Fibroblast of skin of scalp (primary cell): ENCODE measurements at places on chromosomes 4 and X.

GRCh38 chr4:56261027-56261426 is 126.3 kb downstream of the AASDH start:
- DNase-seq: no peak

DNA sequence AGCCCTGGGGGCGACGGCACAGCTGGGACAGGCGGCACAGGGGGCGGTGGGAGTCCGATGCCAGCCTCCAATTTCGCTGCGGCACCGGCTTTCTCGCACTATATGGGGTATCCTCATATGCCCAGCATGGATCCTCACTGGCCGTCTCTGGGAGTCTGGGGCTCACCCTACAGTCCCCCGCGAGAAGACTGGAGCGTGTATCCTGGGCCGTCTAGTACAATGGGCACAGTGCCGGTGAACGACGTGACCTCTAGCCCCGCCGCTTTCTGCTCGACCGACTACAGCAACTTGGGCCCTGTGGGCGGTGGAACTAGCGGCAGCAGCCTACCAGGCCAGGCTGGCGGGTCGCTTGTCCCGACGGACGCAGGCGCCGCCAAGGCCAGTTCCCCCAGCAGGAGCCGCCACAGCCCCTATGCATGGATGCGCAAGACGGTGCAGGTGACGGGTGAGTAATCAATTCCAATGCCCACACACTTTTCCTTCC is 500 bp downstream of the CDX4 start:
- DNase-seq: no peak

DNA sequence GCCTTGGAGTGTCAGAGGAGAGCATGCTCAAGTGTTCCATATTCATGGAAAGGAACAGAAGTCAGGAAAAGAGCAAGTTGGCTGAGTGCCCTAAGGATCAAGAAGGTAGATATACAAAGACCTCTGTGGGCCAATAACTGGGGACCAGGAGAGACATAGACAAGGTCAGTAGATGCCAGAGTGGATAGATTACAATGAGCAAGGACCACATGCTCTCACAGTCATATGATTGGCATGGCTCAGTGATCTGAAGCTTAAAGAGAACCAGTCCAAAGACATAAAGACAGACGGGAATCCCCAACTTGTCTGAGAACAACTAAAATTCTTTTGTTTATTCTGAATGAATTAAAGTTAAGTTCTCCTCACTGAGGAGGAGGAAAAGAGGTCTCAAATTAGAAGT is 289.7 kb downstream of the HS3ST1 start:
- DNase-seq: no peak

- no peak for DNase-seq
These were observed 24.1 kb downstream of the SH3KBP1 start for GRCh38 chrX:19863212-19863856.

DNA sequence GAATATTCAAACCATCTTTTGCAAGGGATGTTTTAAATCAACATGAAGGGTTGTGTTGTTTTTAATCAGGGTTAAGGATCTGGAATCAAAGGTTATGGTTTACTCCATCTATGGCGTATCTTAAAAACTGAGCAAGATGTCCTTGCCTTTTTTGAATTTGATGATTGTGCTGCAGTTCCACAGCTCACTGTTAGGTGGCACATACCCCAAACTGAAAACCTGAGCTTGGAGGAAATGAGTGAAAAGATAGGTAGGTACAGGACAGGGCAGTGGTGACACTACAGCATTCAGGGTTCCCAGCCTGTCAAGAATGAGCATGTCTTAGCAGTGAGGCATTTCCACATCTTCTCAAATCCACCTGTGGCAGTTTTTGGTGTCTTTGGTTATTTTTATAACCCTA is 13.1 kb upstream of the EOLA1 start:
- peak; percentile 21 for DNase-seq

DNA sequence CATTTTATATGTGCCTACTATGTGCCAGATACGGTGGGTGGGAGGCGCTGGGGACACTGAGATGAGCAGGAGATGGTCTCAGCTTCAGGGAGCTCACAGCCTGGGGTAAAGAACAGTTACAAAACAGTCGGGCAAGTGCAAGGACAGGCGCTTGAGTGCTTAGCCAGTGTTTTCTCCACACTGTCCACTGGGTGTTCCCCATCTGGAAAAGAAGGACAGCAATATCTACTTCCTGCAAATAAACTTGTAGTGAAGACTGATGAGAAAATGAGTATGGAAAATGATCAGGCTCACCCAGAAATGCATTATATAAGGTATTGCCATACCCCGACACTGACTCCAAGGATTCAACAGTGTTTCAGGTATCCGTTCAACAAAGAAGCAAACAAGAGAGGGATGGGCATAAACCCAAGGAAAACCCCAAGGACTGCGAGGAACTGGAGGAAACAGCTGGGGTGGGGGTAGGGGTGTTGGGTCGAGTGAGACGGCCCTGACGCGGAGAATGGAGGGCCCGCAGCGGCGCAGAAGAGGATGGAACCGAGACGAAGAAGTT is 835 bp downstream of the TMEM185A start:
- DNase-seq: peak; percentile 41

- no peak for DNase-seq
These were observed 10.1 kb downstream of the RADX start for GRCh38 chrX:106621836-106622235.

- no peak for DNase-seq
These were observed 85.4 kb downstream of the PHKA2 start for GRCh38 chrX:18898492-18898891.

GRCh38 chrX:51487960-51488267 is 8.5 kb downstream of the NUDT11 start:
- DNase-seq: no peak

DNA sequence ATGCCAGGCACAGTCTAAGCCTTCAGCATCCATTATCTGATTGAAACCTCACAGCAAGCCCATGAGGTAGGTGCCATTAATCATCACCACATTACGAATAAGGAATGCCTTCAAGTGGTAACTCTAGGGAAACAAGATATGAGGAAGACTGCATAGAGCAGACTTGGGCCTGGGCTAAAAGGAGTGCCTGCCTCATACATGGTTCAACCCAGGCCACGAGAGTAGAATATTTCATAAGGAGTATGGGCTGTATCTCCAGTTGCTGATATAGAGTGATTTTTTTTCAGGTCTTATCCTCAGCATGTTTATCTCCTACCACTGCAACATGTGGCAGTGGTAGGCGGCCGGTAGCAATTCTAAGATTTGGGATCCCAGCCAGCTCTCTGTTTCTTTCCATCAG is 51.7 kb downstream of the ATP11C start:
- DNase-seq: peak; percentile 65

DNA sequence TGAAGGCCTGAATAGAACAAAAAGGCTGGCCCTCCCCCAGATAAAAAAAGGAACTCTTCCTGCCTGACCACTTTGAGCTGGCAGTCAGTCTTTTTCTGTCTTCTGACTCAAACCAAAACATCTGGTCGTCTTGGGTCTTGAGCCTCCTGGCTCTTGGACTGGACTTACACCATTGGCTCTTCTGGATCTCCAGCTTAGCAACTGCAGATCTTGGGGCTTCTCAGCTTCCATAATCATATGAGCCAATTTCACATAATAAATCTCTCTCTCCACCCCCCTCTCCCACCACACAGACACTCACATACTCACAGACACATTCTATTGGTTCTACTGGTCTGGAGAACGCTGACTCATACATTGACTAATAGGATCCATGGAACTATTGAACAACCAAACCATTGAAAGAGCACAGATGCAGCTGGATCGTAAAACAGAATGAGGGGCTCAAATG is 15.6 kb upstream of the CWH43 start:
- DNase-seq: peak; percentile 59
